Heart right ventricle (tissue), 16 donors: ENCODE measurements at places on chromosomes 16 and 17. TPM values are rescaled to one million over a fixed set of nuclear protein-coding genes. Genes with fewer than 3 reads are reported as not detected.

- no peak overlapping the region for H3K27ac ChIP-seq
- no peak overlapping the region for H3K4me3 ChIP-seq
Observed at GRCh38 chr16:71565812-71566700, 10.8 kb downstream of the TAT start.

CD300A gene
- 0.42 TPM for total RNA-seq

- no peaks in the 10 kb centered on the region for H3K4me1 ChIP-seq
- H3K4me3 ChIP-seq: no peak overlapping the region
- H3K36me3 ChIP-seq: no peaks in the 10 kb centered on the region
- H3K27me3 ChIP-seq: peaks cover 19% of the 10 kb centered on the region
Observed at GRCh38 chr16:87100306-87101058, 216.7 kb downstream of the C16orf95 start.

GRCh38 chr17:20955427-20956323, 87.1 kb downstream of the USP22 start:
- H3K27me3 ChIP-seq: peaks cover 7% of the 10 kb centered on the region
- no peaks in the 10 kb centered on the region for H3K4me1 ChIP-seq
- no peak overlapping the region for H3K4me3 ChIP-seq
- H3K36me3 ChIP-seq: no peaks in the 10 kb centered on the region

DNA sequence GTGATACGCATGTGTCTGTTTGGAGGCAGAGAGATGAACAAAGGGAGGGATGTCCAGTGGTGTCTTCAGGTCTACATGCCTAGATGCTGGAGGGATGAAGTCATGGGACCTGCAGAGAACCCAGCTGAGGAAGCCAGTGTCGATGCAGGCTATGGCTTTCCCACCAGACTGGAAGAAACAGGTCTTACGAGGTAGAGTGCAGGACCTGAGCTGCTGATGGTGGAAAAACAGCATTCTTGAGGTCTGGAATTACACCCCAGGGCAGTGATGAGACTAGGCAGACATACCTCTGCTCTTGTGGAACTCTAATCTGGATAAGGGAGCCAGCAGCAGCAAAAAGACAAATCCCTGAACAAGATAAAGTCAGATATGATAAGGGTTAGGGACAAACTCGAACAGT, 37.4 kb downstream of the ARSG start:
- DNase-seq: no peak
- H3K27me3 ChIP-seq: no peaks in the 10 kb centered on the region
- H3K27ac ChIP-seq: no peak overlapping the region
- H3K4me1 ChIP-seq: no peaks in the 10 kb centered on the region
- no peak overlapping the region for H3K4me3 ChIP-seq
- H3K36me3 ChIP-seq: no peaks in the 10 kb centered on the region

LGALS9B gene
- total RNA-seq: not detected

- H3K27me3 ChIP-seq: peaks cover 4% of the 10 kb centered on the region
- H3K4me1 ChIP-seq: no peaks in the 10 kb centered on the region
- H3K27ac ChIP-seq: no peak overlapping the region
- no peak overlapping the region for H3K4me3 ChIP-seq
- no peaks in the 10 kb centered on the region for H3K36me3 ChIP-seq
Observed at GRCh38 chr16:24146518-24146917, 109.6 kb upstream of the CACNG3 start.

NR1D1 gene
- 34.7 TPM for total RNA-seq

GRCh38 chr17:4206962-4207361, 56.8 kb downstream of the ANKFY1 start:
- H3K4me1 ChIP-seq: peaks cover 22% of the 10 kb centered on the region
- peaks cover 21% of the 10 kb centered on the region for H3K36me3 ChIP-seq
- H3K4me3 ChIP-seq: no peak overlapping the region
- no peak overlapping the region for H3K27ac ChIP-seq
- H3K27me3 ChIP-seq: no peaks in the 10 kb centered on the region

GRCh38 chr16:89828199-89828869, at the start of gene SPIRE2:
Gene SPIRE2 (plus strand): TSS chr16:89828475. CDS start chr16:89828551, 76 bp downstream.
- no peaks in the 10 kb centered on the region for H3K27me3 ChIP-seq
- no peaks in the 10 kb centered on the region for H3K36me3 ChIP-seq
- peak within 1 kb of the TSS; percentile 89 for H3K27ac ChIP-seq
- DNase-seq: peak; percentile 82
- H3K4me3 ChIP-seq: peak within 1 kb of the TSS; percentile 54
- peaks cover 14% of the 10 kb centered on the region for H3K4me1 ChIP-seq

- H3K27me3 ChIP-seq: no peaks in the 10 kb centered on the region
- H3K4me3 ChIP-seq: no peak overlapping the region
- no peak overlapping the region for H3K27ac ChIP-seq
- H3K4me1 ChIP-seq: no peaks in the 10 kb centered on the region
- H3K36me3 ChIP-seq: no peaks in the 10 kb centered on the region
- DNase-seq: no peak
Observed at GRCh38 chr16:13377143-13377542, 475.7 kb downstream of the SHISA9 start.

DNA sequence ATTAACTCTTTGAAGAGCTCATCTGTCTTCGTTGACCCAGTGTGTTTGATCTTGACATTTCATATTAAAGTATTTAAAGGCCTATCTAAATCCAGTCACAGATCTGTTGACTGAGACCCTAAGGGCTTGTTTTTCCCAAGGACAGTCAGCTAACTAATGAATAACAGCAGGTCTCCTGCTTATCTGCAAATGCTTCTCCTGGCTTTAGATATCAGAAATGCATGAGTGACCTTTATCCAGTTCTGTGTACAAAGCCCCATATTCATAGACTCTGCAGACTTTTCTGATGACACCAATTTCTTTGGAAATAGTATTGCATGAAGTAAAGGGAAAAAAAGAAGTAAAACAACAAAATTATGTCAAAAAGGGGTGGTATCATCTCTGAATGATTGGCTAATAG, 70.3 kb downstream of the YPEL2 start:
- no peaks in the 10 kb centered on the region for H3K27me3 ChIP-seq
- no peak overlapping the region for H3K4me3 ChIP-seq
- peaks cover 47% of the 10 kb centered on the region for H3K36me3 ChIP-seq
- H3K4me1 ChIP-seq: peaks cover 40% of the 10 kb centered on the region

- DNase-seq: no peak
- H3K4me3 ChIP-seq: peak overlapping the region; percentile 75
- peaks cover 21% of the 10 kb centered on the region for H3K36me3 ChIP-seq
- peak overlapping the region; percentile 87 for H3K27ac ChIP-seq
- peaks cover 43% of the 10 kb centered on the region for H3K4me1 ChIP-seq
Observed at GRCh38 chr16:27549464-27549745, 308 bp downstream of the GTF3C1 start.

DNA sequence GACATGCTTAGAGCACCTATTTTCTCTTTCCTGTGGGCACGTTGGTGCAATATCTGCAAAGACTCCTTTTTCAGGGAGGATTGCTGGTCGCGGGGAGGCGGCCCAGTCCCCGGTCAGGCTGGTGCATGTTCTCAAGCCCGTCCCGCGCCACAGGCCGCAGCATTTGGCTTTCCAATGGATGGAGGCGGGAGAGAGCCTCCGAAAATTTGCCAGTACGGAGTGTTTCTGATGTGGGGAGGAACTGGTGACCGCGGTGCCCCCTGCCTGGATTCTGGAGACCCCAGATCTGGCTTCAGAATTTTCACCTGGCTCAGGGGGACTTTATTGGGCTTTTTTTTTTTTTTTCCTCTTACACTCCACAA, 2.3 kb downstream of the CMIP start:
- DNase-seq: no peak
- H3K27me3 ChIP-seq: no peaks in the 10 kb centered on the region
- H3K4me3 ChIP-seq: peak overlapping the region; percentile 91

GRCh38 chr17:79616801-79617200, 6.0 kb upstream of the RBFOX3 start:
- H3K36me3 ChIP-seq: no peaks in the 10 kb centered on the region
- peaks cover 60% of the 10 kb centered on the region for H3K27me3 ChIP-seq
- no peak for DNase-seq
- no peak overlapping the region for H3K27ac ChIP-seq

GRCh38 chr17:62912363-62912762, 53.7 kb upstream of the TANC2 start:
- no peak overlapping the region for H3K27ac ChIP-seq
- H3K4me1 ChIP-seq: peaks cover 7% of the 10 kb centered on the region
- H3K4me3 ChIP-seq: no peak overlapping the region
- DNase-seq: no peak
- H3K36me3 ChIP-seq: no peaks in the 10 kb centered on the region

DNA sequence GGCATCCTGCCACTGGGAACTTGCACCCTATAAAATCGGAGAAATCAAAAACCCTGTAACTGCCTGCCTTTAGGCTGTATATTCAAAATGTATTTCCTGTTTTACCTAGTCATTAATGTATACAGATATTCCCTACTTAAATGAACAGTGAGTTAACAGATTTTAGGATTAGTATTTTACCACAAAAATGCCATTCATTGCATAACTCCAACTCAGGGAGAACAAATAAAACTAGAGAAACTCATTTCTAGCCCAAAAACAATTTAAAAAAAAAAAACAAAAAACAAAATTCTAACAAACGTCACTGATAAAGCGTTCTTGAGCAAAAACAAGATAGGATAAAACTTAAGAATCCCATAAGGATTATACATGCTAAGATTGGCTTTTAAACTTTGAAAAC, 3.7 kb upstream of the DHX33 start:
- no peaks in the 10 kb centered on the region for H3K27me3 ChIP-seq
- no peak overlapping the region for H3K4me3 ChIP-seq
- DNase-seq: no peak
- H3K36me3 ChIP-seq: peaks cover 33% of the 10 kb centered on the region

KDM8 gene
- total RNA-seq: 3.0 TPM

DNA sequence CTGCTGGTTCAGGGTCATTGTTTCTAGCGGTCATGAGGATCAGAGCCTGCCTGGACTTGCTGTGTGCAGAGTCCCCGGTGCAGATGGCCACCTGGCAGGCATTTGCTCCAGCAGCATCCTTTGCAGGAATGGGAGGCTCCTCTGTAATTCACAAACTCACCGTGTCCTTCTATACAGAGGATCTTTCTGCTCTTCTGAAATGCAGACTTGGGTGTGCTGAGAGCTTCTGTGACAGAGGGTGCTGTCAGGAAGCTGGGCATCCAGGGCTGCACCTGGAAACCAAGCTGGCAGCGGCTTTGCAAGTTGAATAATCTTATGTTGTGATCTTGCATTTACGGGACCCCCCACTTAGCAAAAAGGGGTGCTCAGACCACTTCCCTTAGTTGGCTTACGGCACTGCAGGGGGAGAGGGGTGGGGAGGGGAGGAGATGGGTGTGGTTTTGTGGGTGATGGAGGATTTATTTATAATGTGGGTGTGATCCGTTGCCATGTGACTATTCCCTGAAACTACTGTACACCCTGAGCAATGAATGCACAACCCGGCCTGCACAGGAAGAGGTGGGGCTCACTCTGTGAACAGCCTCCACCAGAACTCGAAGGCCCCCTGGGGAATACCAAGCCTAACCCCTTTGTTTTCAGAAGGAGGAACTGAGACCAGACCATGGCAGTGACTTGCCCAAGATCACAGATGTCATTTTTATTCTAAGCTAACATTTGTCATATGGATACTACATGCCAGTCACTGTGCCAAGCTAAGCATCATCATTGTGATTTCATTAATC, 178.3 kb downstream of the PRKCB start:
- no peak overlapping the region for H3K4me3 ChIP-seq
- no peak overlapping the region for H3K27ac ChIP-seq
- DNase-seq: peak; percentile 16

GRCh38 chr16:28014851-28015250, 48.7 kb downstream of the GSG1L start:
- H3K4me1 ChIP-seq: no peaks in the 10 kb centered on the region
- H3K36me3 ChIP-seq: no peaks in the 10 kb centered on the region
- H3K27me3 ChIP-seq: peaks cover 41% of the 10 kb centered on the region
- DNase-seq: no peak
- H3K27ac ChIP-seq: no peak overlapping the region
- H3K4me3 ChIP-seq: no peak overlapping the region

DNA sequence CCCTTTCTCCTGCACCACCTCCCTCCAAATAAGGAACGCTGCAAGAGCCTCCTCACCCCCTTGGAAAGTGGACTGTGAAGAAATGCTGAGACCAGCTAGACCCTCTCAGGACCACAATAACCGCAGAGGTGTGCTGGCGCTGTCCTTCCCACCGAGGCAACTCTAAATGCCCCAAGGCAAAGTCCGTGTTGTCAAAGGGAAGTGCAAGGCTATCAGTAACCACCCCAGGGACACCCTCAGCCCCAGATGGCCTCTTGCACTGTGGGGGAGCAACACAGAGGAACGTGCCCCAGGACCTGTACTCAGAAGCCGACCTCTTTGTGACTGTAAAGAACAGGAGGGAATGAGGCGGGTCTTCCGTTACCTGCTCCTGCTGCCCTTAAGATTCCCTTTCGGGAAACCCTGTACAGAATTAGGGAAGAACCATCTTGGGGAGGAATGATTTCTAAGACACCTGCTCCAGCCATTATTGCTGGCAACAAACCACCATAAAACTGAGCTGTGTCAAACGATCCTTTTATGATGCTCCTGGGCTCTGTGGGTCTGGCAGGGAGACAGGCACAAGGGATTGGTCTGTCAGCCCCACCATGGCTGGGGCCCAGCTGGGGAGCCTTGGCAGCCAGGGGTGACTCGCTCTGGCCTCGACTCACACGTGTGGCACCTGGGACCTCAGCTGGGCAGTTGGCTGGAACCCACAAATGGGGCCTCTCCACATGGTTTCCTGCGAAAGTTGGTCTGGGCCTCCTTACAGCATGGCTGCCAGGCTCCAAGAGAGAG, 14.6 kb upstream of the MED9 start:
- DNase-seq: no peak
- H3K4me1 ChIP-seq: no peaks in the 10 kb centered on the region
- no peak overlapping the region for H3K4me3 ChIP-seq
- no peaks in the 10 kb centered on the region for H3K27me3 ChIP-seq

SOX8 gene
- total RNA-seq: 2.3 TPM

GPT2 gene
- total RNA-seq: 8.6 TPM

GRCh38 chr17:3543453-3543852, 14.2 kb downstream of the TRPV3 start:
- H3K36me3 ChIP-seq: no peaks in the 10 kb centered on the region
- no peak overlapping the region for H3K27ac ChIP-seq
- no peak overlapping the region for H3K4me3 ChIP-seq
- no peaks in the 10 kb centered on the region for H3K27me3 ChIP-seq
- DNase-seq: no peak

DNA sequence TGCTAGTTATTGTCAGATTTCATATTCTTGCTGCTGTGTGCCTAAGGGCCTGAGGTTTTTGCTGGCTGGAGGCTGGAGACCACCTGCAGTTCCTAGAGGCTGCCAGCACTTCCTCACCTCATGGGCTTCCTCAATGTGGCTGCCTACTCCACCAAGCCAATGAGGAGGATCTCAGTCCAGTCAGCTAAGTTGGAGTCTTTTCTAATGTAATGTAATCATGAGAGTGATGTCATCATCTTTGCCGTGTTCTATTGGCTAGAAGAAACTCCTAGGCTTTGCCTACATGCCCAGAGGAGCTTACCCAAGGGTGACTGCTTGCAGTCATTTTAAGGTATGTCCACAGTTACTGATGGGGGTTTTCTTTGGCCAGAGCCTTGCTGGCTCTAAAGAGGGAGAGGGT, 53.0 kb downstream of the SOCS3 start:
- no peaks in the 10 kb centered on the region for H3K36me3 ChIP-seq
- H3K4me1 ChIP-seq: peaks cover 12% of the 10 kb centered on the region
- no peaks in the 10 kb centered on the region for H3K27me3 ChIP-seq
- no peak overlapping the region for H3K4me3 ChIP-seq
- no peak overlapping the region for H3K27ac ChIP-seq

NTN3 gene
- not detected for total RNA-seq

TAC4 gene
- total RNA-seq: not detected

MYH2 gene
- total RNA-seq: 0.05 TPM

FBXO47 gene
- not detected for total RNA-seq
